Fibroblast of lung (primary cell): ENCODE measurements at places on chromosomes 1 and 21. TPM values are rescaled to one million over a fixed set of nuclear protein-coding genes. Genes with fewer than 3 reads are reported as not detected.

DNA sequence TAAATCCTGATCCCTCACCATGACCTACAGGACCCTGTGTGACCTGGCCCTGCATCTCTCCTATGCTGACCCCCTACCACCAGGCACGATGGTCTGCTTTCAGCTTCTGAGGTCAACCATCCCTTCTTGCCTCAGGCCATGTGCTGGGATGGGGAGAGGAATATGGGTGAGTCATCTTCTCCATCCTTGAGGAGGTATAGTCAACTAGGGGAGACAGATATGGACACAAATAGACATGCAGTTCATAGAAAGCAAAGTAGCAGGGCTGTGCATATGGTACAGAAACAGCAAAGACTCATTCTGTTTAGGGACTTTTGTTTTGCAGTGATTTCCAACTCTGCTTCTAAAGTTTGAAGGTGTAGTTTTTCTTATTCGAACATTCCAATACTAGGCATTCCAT lies 250.8 kb upstream of the FGGY start:
- DNase-seq, result no peak

DNA sequence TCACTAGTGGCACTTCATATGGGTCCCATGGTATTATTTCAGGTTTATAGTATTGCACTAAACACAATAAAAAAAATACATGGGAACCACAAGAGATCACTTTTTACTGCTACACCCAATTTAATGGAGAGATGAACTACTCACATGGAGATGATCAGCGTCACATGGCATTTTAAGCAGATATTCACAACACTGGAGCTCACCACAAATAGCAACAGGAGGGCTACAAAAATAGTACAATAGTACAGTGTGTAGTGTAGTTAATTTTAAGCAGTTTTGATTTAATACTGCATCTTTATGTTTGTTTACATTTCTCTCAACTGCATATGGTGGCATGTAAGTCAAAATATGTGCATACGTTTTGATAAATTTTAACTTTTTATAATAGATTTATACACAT lies 31.0 kb downstream of the SNX7 start:
- no peak for DNase-seq

GRCh38 chr1:79499541-79499940 lies 493.0 kb upstream of the ADGRL4 start:
- DNase-seq, result no peak

GRCh38 chr1:23736437-23737134 lies 6.7 kb upstream of the ELOA start:
- DNase-seq, result no peak

GRCh38 chr1:201779351-201779880 lies 49.5 kb upstream of the IPO9 start:
- DNase-seq, result no peak

DNA sequence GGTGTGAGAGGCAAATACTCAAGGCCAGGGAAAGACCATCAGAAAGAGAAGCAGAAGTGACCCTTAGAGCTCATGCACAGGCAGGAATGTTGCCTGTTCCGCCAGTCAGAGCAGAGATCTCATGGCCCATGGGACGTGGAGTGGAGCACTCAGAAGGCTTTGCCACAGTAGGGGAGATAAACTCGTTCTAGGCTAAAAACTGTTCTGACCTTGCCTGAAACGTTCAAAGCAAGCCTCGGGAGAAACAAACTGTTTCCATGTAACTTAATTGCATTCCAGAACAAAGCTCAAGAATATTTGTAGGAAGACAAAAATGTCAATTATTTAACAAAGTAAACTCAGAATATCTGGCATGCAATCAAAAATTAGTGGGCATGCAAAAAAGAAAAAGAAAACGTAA lies 20.7 kb upstream of the SLC19A1 start:
- peak; percentile 17 for DNase-seq

DNA sequence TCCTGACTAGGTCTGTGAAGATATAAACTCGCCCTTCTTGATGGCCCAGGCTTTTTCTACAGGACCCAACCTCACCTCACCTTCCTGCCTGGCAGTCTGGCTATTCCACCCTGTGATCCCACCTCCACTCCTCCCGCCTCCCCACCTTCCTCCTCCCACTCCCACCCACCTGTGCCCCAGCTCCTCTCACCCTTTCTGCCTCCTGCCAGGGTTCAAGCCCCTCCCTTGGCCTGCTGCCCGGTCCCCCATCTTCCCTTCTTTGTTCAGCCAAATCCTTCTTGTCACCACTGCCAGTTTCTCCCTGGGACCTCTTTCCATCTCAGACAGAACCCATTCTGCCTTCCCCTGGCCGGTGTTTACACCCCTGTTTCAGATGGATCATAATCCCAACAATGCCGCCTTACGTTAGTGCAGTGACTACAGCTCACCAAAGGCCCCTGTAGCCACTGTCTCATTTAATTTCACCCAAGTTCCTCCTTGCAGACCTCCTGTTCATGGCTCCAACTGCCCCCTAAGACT lies 127.5 kb upstream of the EDN2 start:
- DNase-seq, result no peak

The TGFB2 gene
- polyA plus RNA-seq, result 7.1 and 29.1 TPM in 2 replicates
